ENCODE measurements at places on chromosomes 2 and 18. TPM values are rescaled to one million over a fixed set of nuclear protein-coding genes. Genes with fewer than 3 reads are reported as not detected.

Gene NAB1
- polyA plus RNA-seq, result 53.9 TPM

Gene LIMS4
- polyA plus RNA-seq, result 3.8 TPM

GRCh38 chr18:44013871-44014270 lies 666.8 kb upstream of the SETBP1 start:
- no peak for DNase-seq

DNA sequence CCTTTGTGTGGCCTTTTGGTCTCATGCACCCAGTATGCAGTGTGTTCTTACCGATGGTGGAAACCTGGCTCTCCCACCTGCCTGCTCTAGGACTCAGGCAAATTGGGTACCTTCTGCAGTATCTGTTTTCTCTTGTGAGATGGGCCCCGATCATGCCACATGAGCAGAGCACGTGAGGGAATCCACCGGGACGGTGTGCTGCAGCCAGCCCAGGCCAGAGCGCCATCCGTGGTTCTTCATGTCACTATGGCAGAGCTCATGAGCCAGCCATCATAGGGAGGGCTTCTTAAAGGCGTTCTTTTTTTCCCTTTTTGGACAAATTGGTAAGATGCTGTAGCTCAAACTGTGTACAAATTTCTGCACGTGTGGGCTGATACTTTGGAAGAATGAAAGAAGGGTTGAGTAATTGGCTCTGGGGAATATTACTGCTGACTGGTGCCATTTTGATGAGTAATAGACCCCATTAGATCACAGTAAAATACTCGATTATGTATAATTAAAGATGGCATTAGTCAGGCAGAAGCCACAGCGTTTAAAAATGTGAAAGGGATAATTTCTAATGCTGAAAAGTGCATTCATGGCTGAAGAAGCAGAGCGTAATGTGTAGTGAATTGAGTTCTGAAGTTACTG lies 19.2 kb downstream of the SH3RF3 start:
- DNase-seq, result no peak

Measured in forelimb muscle (tissue), 1 donor.